ENCODE measurements at places on chromosomes 2 and 18.

DNA sequence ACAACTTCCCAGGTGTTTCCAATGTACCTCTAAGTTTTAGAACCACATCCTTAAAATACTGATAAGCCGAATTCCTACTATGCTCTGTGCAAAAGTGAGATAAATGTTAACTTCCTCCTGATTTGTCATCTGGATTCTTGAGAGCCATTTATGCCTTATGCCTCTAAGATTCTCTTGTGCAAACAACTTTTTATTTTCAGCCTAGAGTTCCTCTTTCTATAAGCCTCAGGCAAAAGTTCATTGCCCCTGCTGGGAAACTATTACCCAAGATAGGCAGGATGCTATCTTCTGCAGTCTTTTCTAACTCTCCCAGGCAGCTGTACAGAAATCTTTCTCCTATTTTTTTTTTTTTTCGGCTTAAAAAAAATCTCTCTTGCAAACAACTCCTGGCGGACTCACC, 216.1 kb downstream of the KCNJ3 start:
- no peak for DNase-seq

DNA sequence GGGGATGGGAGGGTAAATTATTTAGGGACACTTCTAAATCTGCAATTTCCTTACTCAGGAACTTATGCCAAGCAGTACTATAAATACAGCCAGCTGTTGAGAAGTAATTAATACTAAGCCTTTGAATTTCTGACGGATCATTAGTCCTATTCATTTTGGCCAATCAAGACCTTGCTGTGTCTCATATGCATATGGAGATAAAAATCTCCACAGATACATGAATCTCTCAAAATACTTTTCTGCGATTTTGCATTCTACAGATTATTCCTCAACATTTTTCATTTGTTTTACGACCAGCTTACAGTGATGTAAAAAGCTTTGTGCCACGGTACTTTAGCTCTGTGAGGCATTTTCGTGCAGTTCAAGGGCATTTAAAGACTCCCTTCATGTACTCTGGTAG, 16.7 kb downstream of the LANCL1 start:
- no peak for DNase-seq

GRCh38 chr2:88136817-88137216, 9.0 kb upstream of the FABP1 start:
- no peak for DNase-seq

- DNase-seq: no peak
Measured at GRCh38 chr18:10300739-10301138, 153.7 kb upstream of the APCDD1 start.

- DNase-seq: no peak
Measured at GRCh38 chr2:159217676-159218075, 68.8 kb downstream of the WDSUB1 start.

- DNase-seq: no peak
Measured at GRCh38 chr2:138272524-138273195, 228.9 kb upstream of the SPOPL start.

DNA sequence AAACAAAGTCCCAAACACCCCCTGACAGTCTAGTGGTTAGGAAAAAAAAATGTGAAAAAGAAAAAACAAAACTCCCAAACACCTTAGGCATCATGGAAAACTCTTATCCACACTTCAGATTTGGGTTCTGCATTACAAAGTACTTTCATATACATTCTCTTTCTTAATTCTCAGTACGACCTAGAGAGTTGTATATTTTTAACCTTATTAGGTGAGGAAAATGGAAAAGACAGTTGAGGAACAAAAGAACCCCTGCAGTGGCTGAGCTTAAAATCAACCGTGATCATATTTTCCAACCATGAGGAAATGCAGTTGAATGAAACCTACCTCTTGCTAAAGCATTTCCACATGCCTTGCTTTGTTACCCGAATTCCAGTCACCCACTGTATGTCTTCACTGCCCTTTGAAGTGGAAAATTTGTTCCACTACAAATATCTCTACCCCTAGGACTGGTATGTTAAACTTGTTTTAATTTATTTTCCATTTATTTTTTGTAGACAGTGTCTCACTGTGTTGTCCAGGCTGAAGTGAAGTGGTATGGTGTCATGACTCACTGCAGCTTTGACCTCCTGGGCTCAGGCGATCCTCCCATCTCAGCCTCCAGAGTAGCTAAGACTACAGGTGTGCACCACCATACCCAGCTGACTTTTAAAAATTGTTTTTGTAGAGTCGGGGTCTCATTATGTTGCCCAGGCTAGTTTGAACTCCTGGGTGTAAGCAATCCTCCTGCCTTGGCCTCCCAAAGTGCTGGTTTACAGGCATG, 56.9 kb upstream of the LPIN2 start:
- DNase-seq: no peak

GRCh38 chr2:54534221-54534620, 78.1 kb downstream of the SPTBN1 start:
- DNase-seq: no peak

DNA sequence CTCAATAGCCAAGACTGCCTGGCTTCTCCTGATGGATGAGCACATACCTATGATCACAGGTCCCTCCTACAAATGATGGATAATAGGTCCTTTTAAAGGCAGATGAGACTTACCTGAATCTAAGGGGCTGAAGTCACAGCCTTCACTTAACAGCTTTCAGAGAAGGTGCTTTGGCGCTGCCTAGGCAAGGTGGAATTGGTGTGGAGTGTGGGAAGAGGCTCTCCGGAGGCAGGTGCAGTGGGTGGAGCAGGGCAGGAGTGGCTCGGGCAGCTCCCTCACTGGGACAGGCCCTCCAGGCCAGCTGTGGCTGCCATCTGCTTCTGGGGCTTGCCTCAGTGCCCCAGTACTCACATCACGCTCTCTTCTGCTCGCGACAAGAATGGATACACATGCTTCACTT, 99.0 kb upstream of the TPO start:
- DNase-seq: no peak

DNA sequence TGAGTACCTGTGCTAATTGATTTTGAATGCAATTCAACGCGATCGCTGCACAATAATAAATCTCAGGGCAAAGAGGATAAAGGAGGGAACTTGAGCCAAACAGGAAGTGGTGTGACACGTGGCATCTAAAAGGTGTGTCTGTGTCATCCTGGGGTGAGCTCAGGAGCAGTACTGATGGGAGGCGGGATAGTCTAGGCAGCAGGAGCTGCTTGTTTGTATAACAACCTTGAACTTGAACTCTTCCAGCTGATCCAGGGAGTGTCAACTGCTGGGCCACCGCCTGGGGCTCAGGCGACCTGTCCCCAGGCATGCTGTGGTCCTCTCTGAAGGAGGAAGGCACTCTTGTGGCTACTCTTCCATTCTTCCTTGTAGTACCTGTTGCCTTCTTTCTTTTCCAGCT, 61.2 kb downstream of the BOD1L2 start:
- DNase-seq: no peak

DNA sequence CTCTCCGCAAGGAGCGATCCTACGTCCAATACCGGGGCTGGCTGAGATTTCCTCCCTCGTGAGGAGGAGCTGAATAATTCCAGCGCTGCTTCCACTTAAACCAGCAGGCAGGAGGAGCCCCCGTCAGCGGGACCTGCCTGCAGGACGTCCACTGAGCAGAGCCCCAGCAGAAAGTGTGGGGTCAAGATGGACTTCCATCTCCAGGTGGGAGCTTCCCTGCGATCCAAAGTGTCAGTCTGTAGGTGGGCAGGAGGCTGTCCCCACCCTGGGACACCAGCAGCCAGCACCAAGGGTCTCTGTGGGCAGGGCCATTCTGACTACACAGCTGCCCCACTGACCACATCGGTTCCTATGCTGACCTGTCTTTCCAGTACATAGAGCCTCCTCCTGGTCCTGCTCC, 462 bp upstream of the OTOS start:
- DNase-seq: no peak

DNA sequence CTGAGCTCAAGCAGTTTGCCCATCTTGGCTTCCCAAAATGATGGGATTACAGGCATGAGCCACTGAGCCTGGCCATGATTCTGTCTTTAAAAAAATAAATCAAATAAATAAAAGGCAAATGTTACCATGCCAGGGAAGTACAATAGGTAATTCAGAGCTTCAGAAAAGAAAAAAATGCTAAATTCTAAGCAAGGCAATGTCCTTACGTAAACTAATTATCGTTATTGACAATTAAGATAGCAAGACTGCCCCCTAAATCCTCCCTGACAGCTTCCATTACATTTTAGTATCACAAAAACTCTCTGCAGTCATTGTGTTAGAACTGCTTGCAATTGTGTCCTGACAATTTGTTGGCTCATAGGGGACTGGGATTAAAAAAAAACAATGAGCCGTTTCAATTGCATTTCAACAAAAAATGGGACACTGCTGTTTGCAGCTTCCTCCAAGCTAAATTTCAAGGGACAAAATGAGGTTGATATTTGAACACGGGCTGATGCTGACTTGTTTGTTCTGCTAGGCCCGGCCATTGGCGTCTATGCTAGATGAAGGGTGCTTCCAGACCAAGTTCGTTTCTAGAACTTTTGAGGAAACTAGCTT, 88.9 kb downstream of the MOGAT1 start:
- DNase-seq: no peak

GRCh38 chr2:127479866-127480743, 46.2 kb downstream of the IWS1 start:
- peak; percentile 11 for DNase-seq

- DNase-seq: no peak
Measured at GRCh38 chr2:70719231-70719630, 48.8 kb downstream of the ADD2 start.

- no peak for DNase-seq
Measured at GRCh38 chr2:59540864-59541263, 1012.6 kb downstream of the BCL11A start.

GRCh38 chr18:37442477-37442876, 123.1 kb downstream of the CELF4 start:
- DNase-seq: no peak

GRCh38 chr18:58055890-58056558, 12.0 kb downstream of the NEDD4L start:
- DNase-seq: no peak

DNA sequence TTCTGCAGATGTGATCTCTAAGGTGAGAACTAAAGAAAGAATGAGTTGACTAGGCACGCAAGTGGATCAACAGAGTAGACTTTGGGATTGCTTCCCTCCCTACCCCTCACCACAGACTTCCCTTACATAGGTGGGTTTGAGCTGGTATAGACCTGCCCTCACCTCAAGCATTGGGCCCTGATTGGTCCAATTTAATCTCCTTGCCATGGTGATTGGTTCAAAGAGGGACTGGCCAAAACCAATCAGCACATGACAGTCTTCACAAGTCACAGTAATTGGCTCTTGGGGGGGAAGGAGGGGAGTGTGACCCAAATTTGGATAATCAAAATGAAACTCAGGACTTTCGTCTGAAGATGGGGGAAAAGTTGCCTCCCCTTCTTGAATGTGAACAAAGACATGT, 36.6 kb upstream of the LNPK start:
- DNase-seq: no peak

- no peak for DNase-seq
Measured at GRCh38 chr18:55475916-55476315, 112.1 kb downstream of the TCF4 start.

GRCh38 chr2:240400371-240401161, 34.9 kb upstream of the GPC1 start:
- DNase-seq: peak; percentile 20

DNA sequence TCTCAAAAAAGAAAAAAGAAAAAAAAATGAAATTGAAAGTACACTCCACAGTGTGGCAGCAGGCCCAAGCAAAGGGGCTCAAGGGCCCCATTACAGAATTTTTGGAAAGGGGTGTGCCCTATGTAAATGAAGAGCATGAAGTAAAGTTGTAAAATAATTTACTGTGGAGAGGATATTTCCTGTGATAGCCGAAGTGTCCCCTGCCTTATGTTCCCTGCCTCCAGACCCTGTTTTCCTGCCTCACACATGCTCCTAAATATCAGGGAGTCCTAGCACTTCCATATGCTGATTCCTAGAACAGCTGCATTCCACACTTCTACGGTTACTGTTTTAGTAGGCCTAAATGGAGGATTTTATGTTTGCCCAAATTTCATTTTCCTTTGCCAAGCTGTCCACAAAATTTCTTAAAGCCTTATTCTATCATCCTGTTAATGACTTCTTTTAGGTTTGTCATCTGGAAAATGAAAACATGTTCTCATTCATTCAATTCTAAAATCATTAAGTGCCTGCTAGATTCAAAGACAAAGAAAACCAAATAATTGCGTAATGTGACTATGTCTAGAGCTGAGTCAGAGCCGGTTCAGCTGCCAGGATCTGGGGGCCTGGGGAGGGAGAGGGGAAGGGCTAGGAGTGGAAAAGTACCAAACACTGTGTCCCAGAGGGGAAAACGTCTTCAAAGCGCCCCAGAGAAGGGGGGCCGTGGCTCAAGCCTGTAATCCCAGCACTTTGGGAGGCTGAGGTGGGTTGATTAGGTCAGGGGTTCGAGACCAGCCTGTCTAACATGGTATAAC, 25.9 kb upstream of the IMPA2 start:
- DNase-seq: peak; percentile 79

DNA sequence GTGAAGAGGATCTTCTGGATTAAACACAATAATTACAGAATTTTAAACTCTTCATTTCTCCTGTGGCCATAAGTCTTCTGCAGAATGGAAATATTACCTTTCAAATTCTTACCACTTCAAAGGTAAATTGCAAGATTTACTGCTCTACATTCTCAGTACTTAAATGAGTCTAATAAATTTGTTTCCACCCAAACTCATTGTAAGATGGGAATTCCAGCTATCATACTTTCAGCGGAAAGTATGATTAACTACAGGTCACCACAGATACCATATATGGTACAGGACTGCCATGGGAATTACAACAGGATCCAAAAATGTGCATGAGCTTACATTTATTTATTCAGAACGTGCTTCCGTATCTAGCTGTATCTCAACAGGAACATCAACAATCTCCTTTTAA, 3.1 kb downstream of the DSC3 start:
- no peak for DNase-seq

GRCh38 chr2:179440642-179441251, 176.1 kb upstream of the SESTD1 start:
- DNase-seq: peak; percentile 33

DNA sequence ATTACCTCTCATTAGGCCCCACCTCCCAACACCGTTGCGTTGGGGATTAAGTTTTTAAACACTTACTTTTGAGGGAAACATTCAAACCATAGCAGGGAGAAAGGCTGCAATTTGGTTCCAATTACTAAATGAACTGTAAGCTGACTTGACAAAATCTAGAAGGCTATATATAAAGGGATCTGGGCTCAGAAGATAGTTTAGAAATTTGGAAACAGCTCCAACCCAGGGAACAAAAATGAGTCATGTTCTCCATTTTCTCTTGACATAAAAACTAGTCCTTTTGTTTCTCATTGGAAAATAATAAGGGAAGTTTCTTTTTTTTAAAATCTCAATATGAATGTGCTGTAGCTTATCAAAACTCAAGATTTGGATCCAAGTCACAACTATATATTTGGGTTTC, 17.5 kb downstream of the MOGAT1 start:
- no peak for DNase-seq

DNA sequence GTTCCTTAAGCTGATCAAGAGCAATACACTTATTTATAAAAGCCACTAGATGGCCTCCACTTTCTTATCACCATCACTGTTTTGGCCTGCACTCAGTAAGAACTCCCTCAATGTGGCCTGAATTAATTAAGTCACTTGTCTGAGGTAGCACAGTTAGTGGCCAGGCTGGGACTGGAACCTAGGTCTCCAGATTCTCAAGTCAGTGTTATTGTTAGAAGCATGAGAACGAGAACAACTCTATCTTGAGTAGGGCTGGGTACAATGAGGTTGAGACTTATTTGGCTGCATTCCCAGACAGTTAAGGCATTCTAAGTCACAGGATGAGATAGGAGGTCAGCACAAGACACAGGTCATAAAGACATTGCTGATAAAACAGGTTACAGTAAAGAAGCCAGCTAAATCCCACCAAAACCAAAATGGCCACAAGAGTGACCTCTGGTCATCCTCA, 115.8 kb downstream of the SS18 start:
- DNase-seq: no peak

GRCh38 chr18:40431071-40431985, 1523.7 kb upstream of the PIK3C3 start:
- DNase-seq: no peak
